ENCODE measurements at places on chromosomes 2 and 18.

- peak; percentile 20 for DNase-seq
Observed at GRCh38 chr2:97963880-97964279, 31.9 kb downstream of the TMEM131 start.

GRCh38 chr2:192657362-192657761 is 462.6 kb upstream of the TMEFF2 start:
- DNase-seq, result no peak

- no peak for DNase-seq
Observed at GRCh38 chr2:70785137-70785911, 5.1 kb downstream of the FIGLA start.

GRCh38 chr2:215863687-215864086 is 149.7 kb downstream of the MREG start:
- no peak for DNase-seq

DNA sequence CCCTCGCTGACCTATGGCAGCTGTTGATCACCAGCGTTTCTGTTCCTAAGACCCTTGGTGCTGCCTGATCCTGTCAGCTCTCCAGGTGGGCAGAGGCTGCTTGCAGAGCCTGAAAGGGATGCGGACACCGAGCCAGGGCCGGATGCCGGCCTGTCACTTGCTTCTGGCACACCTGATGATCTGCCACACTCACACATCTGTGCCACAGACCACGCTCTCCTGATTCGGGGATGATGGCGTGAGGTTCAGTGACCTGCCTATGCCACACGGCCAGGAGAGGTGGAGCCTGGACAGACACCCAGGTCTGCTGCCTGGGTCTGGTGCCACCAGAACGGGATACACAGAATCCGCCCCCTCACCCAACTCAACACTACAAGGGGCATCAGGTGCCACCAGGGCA is 129.4 kb upstream of the GLI2 start:
- no peak for DNase-seq

Data from foreskin fibroblast (primary cell).